Stimulated activated CD4-positive, alpha-beta T cell treated with anti-CD3 and anti-CD28 coated beads, Interleukin-15, amount 100 ng/mL, for 48 hours (primary cell): ENCODE measurements at places on chromosomes 6 and 20.

DNA sequence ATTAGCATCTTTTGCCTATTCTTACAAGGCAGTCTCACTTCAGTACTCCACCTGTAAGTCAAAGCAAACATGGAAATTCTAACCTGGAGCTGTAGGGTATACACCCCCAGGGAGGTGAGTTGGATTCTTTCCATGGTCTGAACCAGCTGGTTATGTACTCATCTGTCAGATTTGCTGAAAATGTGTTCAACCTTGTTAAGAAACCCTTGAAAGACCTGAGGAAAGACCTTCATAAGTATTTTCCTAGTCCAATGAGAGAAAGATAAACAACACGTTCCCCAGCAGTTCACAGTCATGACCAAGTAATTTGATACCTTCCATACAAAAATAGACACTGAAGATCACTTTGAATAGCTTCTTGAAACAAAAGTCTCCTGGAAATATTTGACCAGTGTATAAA, 42.5 kb downstream of the ID4 start:
- no peak for DNase-seq

DNA sequence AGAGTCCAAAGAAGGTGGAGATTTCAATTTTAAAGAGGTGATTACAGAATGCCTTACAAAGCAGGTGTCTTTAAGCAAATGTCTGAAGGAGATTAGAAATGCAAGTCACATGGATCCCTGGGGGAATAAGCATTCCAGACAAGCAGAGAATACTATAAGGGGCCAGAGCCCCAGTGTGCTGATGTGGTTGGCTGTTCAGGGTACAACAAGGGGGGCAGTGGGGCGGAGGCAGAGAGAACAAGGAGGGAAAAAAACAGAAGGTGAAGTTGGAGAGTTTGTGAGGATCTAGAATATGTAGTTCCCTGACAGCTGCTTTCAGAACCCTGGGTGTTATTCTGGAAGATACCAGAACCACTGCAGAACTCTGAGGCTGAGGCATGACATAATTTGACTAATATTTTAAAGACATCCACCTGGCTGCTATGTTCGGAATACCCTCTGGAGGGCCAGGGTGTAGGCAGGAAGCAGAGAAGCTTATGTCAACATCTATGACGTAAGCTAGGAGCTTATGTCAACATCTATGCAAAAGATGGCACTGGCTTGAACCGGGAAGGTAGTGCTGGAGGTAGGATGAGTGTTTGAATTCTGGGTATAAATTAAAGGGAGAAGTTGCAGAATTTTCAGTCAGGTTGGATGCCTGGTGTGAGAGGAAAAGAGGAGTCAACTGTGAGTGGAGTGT, 276.3 kb upstream of the AGPAT4 start:
- DNase-seq, result no peak

DNA sequence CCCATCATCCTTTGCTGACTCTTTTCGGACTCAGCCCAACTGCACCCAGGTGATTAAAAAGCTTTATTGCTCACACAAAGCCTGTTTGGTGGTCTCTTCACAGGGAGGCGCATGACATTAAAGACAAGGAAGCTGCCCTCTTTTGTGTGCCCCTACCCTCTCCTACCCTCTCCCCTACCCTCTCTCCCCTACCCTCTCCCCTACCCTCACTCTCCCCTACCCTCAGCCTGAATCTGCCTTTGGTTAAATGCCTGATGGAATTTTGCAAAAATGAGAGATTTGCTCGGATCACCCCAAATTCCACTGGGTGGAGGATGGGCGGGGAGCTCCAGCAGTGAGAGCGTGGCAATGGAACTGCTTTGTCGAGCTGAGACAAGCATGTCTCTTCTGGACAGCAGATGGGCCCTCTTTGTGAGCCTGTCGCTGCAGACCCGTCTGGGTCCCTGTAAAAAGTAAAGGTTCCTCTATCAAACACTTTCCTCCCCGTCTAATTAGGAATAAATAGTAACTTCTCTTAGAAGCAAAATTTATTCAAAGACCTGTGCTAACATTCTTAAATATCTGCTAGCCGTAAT, 76.4 kb upstream of the MLN start:
- DNase-seq, result no peak

DNA sequence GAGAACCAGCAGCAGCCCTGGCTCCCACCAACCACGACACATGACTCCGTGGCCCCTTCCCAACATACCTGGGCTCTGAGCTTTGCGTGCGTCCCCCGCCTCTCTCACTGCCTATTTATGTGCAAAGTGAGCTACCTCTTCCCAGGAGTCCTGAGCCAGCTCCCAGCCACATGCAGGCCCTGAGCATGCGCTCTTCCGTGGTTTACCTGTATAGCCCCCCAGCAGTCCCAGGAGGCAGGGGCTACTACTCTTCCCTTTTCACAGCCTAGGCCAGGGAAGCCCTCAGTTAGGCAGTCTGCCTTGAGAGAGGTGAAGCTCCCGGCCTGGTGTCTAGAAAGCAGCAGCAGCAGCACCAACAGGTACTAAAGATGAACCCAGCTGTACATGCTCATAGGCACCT, 114.8 kb upstream of the CDYL start:
- DNase-seq, result no peak

DNA sequence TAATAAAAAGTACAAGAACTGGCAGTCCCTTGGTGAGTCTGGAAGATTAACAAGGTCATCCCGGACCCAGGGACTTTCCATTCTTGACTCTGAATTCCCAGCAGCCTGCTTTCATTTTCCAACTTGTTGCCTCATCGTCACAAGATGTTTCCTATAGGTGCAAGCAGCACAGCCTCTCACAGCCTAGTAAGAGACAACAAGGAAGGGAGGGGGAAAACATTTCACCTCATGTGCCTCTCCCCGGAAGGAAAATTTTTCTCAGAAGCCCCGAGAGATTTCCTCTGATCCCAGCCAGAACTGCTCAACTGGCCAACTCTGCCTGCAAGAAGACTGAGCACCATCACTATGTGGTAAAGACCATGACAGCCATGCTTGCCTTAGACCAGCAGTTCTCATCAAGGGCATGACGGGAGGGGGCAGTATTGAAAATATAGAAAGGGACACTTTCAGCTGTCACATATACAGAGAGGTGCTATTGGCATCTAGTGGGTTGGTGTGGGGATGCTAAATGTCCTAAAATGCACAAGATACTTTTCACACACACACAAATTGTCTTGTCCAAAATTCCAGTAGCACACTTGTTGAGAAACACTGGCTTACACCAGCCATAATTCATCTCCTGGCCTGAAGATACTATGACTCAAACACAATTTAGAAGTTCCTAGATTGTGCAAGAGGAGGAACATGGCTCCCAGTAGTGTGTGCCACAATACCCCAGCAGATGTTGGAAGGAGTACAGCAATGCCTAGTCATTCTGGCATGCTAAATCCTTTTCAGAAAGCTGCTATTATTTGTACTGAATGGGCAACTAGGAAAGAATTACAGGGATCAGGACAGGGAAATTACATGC, 10.8 kb upstream of the WTAP start:
- DNase-seq, result no peak

- DNase-seq, result no peak
Observed at GRCh38 chr6:5151955-5152401, 66.8 kb downstream of the PPP1R3G start.

DNA sequence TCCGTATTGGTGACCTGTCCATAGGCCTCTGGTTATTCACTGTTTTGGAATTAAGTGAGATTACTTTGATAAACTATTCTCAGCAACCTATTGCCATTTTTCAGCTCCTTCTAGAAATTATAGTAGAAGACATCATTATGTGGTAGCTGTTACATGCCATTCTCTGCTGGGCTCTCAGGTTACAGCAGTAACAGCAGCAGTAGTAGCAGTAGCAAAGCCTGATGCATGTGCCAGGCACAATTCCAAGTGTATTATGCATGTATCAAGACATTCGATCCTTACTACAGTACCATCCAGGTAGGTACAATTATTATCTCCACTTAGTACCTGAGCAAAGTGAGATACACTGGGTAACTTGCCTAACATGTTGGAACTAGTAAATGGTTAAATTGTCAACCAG, 74.3 kb downstream of the RPS12 start:
- no peak for DNase-seq

DNA sequence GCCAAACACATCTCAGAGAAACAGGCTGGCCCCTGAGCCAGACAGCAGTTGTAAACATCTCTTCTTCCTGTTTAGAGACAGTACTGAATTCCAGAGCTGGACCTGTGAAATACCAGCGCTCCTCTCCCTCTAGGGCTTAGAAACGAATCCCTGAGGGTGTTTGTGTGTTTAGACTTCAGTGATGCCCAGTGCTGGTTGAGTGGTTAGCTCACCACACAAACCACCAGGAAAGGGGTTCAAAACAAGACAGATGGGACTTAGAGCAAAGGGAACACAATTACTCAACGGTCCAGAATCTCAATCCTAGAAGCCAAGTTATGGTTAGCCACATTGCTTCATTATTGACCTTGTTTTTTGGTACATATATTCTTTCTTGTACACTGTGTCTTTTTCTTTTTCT, 108.7 kb upstream of the TMEM170B start:
- DNase-seq, result no peak

DNA sequence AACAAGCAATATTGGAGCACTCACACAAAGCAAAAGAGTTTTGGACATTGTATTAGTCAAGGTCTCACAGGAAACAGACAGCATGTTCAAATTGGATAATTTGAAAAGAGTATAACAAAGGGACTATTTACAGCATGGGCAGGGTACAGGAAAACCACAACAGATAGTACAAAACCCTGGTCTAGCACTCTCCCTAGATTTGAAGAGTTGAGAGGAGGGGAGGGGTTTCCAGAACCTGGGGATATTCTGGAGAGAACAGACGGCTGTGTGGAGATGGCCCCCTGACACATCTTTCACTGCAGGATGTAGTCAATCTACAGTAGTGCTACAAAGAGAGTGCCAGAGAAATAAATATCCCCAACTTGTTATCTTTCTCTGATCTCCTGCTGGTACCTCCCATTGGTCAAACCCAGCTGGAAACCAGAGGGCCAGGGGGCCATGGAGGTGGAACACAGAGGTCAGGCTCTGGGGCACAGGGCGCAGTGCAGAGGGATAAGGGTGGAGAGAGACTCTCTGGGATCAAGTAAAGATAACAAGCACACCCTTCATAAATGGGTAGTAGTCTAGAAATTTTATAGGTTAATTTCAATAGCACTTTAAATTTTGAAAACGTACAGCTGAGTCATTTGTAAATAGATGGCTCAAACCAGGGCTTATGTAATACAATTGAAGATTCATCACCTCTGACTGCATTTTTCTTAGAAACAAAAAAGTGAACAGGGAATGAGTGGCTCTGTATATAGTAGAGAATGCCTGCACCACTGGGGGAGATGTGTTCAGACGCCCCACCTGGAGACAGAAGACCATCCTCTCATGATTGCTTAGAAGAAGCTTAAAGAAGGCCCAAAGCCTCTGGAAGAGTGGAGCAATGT, 25.7 kb downstream of the RCAN2 start:
- DNase-seq, result no peak

DNA sequence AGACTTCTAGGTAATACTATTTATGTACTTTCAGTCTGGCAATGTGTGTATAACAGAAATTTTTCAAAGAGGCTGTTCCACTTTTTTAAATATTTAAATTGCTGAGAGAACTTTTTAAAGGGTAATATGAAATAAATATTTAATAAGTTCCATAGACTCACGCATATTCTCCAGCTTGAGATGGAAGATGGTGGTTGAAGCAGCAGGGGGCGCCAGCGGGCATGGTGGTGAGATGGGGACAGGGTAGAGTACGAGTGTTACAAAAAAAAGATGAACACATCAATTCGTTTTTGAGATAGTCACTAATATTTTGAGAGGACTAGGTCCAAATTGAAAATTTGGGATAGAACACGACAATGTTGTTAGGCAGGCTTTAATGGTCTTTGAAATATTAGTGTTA, 68.4 kb downstream of the RSPO3 start:
- DNase-seq, result peak; percentile 59

GRCh38 chr20:23303325-23304102, 47.1 kb upstream of the NXT1 start:
- DNase-seq, result no peak

GRCh38 chr6:89298680-89299465, 16.2 kb downstream of the GABRR2 start:
- DNase-seq, result peak; percentile 7

DNA sequence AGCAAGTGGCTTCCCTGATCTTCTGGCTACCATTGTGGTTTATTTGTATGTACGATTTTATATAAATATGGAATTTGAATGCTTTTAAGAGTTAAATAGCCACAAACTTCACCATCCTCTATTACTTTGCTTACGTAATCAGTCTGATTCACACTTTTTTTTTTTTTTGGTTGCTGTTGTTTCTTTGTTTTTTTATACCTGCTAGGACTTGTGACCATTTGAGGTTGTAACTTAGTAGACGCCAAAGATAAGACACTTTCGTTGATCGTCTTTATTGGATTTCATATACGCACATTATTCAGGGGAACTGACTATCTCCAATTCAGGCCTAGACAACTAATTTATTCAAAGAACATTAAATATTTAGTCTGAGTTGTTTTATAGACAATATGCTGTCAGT, 559.0 kb downstream of the CBLN4 start:
- no peak for DNase-seq

- DNase-seq, result no peak
Observed at GRCh38 chr6:107729098-107729497, 95.0 kb downstream of the SCML4 start.

DNA sequence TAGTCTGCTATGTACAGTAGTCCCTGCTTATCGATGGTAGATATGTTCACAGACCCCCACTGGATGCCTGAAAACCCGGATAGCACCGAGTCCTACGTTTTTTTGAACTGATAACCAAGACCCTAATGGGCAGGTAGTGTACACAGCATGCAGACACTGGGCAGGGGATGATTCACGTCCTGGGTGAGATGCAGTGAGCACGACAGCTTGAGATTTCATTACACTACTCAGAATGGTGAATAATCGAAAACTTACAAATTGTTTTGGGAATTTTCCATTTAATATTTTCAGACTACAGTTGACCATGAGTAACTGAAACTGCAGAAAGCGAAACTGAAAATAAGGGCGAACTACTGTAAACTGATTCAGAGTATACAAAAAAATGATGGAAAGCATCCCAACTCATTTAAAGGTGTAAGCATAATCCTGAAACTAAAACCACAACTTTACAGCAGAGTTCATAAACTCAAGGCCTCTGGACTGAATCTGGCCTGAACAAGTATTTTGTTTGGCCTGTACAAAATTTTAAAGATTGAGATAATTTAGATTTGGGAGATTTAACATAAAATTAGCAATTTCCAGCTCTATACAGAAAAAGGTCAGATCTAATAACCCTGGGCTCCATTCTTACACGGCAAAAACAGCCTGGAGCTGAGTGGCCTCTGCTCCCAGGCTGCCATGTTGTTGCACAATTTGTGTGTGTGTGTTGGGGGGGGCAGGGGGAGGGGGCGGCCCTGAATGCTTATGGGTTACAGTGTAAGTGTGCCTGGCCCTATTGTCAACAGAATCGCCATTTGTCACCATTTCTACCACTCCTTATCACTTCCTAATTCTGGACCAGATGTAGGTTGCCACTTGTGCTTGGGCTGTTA, 34.9 kb downstream of the RNF24 start:
- DNase-seq, result peak; percentile 17
